ENCODE measurements at places on chromosomes 12 and 14.

- DNase-seq: no peak
These were observed 132.5 kb downstream of the LLPH start for GRCh38 chr12:65998031-65998430.

GRCh38 chr14:34035177-34035933 is 84.5 kb upstream of the EGLN3 start:
- DNase-seq: no peak

DNA sequence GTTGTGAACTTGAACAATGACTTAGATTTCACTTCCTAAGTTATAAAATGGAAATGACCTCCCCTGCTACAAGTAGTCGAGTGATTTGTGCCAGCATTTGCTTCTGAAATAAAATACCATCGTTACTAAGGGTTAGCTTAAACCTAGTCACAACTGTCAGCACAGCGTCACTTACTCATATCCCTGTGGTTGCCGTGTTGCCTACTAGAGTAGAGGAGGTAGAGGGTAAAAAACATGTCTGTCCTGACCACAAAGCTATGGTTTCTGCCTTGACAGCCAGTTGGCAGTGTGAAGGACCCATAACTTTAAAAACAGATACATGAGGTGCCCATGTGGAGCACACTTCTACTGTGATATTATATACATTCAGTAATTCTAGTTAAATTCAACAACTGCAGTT is 234.2 kb upstream of the RGS6 start:
- no peak for DNase-seq

GRCh38 chr12:12613344-12613743 is 1.7 kb downstream of the CREBL2 start:
- no peak for DNase-seq

- no peak for DNase-seq
These were observed 7.8 kb downstream of the PRPF39 start for GRCh38 chr14:45091710-45092109.

GRCh38 chr14:69611172-69612013 is at the start of gene SUSD6:
Gene SUSD6 (plus strand): TSS chr14:69611596. CDS start chr14:69658593, 46,997 bp downstream.
- peak; percentile 92 for DNase-seq

DNA sequence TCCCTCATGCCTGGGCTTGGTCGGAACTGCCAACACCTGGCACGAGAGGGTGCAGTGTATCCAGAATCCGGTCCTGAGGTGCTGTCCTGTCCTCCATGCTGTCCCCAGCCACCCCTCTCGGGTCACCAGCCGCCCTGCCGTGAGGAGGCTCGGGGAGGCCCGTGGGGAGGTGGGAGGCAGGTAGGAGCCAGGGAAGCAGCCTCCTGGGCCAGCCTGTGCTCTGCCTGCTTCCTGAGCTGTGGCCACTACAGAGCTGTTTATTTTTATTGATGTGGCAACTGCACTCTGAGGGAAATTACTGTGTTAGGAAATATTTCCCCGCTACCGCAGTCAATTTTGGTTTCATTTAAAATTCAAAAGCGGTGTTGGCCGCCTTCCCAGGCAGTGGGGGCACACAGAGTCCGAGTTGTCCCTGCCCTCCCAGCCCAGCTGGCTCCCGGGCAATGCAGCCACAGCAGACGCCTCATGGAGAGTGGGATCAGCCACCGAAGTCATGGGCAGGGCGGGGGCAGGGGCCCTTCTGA is 18.3 kb downstream of the NOC4L start:
- peak; percentile 41 for DNase-seq

- peak; percentile 36 for DNase-seq
These were observed 123.4 kb downstream of the SLC5A8 start for GRCh38 chr12:101086490-101087135.

DNA sequence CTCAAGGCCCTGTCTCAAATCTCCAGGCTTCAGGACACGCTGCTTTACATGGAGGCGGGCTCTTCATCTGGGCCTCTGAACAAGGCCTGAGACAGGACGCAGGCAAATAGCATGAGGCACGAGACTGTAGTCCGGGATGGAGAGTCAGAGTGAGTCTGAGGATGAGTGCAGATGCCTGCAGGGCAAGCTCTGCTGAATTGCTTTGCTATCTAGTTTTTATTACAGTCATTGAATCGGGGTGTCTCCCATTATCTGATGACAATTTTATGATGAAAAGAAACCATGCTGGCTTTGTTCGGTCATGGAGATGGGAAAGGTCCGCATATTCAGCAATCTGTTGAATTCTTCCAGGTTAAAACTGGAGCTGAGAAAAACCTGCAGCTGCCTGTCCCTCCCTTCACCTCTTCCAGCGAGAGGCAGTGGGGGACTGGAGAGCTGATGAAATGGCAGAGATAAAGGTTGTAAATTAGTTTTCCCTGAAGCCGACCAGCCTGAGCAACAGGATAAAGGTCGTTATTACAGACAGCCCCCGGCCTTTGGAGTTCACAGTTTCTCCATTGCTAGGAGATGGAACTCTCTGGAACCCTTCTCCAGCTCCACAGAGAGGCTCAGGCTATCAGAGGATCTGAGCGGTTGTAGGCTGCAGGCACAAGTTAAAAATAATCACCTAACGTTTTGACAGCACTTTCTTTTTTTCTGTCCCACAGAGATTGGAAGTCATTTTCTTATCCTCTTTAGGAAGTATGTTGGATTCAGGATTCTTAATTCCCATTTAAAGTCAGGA is 1.3 kb upstream of the ADGRD1 start:
- DNase-seq: no peak

- DNase-seq: no peak
These were observed 45.5 kb downstream of the MGST1 start for GRCh38 chr12:16392846-16393535.

DNA sequence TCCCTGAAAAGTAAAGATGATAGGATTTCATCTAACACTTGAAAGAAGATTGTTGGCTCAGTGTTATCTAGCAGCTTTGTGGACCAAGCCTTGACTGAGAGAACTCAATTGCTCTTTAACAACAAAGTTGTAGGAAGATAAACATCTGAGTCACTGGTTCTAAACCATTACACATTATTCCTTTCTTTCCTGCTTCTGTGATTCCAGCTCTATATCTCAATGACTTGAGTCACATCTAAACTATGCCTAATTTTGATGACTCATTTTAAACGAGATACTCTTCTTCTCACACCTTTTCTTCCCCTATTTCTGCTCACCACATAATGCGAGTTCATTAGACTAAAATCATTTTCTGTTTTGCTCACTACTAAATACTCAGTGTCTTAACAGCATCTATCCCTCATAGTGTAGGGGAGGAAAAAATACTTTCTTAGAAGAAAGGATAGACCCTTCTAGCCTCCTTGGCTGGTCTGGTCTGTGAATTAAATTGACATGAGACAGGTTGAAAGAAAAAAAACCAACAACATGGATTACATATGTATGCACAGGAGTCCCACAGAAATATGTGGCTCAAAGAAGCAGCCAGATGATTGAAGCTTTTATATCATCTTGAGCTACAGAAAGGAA is 201.4 kb downstream of the C12orf50 start:
- DNase-seq: no peak

DNA sequence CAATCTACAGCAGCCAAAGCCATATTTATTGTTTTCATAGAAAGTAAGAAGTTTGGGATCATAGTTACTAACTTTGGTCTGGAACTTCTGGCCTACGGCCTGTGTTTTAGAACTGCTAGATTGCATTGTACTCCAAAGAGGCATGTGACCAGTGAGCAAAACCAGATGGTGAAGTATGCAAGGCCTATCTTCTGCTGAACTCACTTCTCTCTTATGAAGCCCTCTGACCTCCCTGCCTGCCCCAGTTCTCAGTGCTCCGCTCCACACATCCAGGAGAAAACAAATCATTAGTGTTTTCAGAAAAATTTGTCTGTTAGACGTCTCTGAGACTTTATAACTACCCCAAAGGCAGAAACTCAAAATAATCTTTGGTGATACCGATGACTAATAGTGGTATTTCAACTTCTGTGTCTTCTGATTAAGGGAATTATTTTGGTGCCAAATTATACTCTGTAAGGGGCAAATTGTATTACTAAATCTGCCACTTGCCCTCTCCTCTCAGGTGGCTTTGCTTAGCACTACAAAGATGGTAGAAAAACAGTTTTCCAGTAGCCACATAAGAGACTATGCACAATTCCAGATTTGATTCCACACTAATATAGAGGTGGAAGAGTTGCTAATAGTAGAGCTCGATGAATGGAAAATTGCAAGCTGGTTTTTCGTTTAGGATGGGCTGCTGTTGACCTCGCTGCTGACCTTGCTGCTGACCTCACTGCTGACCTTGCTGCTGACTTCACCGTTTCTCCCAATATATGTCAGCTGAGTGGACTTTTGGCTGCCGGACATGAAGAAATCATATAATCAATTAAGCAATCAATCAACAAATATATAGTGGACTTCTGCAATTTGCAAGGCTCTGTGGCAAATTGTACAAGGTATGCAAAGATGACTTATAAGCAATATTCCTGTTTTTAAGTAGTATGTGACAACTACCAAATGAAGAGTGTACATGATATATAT is 147.5 kb downstream of the KITLG start:
- no peak for DNase-seq

DNA sequence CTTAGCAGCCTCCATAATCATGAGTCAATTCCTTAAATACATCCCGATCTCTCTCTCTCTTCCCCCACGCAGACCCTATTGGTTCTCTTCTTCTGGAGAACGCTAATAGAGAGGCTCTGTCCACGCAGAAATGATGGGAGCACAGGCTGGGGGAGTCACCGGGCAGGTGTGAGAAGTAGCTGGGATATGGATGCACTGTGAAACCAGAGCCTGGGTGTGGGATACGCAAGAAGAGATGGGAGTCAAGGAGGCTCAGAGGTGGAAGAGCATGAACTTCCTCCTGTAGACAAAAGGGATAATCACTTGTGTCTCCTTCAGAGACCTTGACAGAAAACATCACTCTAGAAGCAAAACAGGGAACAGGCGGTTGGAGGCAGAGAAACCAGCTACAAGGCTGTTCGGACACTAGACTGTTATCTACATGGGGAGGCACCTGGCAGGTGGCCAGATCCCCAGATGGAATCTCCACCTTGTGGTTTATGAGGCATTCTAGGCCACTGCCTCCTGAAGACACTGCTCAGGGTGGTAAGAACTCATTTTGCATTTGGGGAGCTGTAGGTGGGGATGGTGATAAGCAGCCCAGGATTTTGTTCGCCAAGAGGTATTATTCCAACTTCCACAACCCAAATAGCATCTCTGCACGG is 7.2 kb upstream of the SELPLG start:
- peak; percentile 6 for DNase-seq

DNA sequence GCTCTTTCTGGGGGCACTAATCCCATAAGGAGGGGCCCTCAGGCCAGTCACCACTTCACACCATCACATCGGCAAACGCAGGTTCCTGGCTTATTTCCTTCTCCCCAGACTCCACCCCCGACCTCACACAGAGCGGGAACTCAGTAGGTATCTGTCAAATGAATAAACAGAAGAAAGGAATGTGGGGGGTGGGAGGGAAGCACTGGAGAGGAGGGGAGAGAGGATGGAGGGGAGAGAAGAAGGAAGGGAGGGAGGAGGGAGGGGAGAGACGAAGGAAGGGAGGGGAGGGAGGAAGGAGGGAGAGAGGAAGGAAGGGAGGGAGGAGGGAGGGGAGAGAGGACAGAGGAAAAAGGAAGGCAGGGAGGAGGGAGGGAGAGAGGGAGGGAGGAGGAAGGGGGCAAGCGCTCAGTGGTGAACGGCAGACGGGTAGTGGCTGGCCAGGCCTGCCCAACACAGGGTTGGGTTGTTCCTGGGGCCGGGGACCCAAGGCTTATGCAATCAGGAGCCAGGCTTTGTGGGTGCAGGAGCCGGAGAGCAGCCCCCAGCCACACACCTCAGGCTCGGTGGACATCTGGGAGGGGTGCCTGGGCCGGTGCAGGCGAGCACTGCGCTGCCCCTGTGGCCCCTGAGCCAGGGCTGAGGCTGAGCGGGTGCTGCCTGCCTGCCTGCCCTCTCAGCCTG is 52.6 kb upstream of the FBRSL1 start:
- no peak for DNase-seq

DNA sequence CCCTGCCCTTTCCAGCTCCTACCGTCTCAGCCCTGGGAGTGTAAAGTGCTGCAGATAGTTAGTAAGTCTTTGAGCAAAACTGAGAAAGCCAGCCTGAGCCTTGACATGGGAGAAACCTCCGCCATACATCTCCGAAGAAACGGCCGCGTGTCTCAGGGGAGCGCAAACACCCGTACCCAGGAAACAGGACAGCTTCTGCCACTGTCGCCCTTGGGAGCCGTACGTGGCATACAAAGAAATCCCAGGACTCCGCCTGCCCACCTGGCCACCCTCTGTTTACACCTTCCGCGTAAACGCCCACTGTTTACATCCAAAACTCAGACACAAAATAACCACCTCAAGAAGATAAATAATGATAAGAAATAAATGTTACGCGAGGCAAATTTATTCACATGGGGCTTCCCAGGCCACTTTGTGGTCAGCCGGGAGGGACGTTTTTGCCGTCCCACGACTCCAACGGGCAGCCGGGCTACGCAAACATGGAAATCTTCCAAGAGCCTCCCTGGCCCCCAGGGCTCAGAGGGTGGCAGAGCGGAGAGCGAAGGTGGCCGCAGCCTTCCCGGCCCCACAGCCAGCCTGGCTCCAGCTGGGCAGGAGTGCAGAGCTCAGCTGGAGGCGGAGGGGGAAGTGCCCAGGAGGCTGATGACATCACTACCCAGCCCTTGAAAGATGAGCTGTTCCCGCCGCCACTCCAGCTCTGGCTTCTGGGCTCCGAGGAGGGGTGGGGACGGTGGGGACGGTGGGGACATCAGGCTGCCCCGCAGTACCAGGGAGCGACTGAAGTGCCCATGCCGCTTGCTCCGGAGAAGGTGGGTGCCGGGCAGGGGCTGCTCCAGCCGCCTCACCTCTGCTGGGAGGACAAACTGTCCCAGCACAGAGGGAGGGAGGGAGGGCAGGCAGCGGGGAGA is at the start of gene BDKRB2:
TSS of gene BDKRB2 (plus strand) at position 689 of the 908 bp plus-strand sequence. CDS start 32,269 bp downstream, outside the sequence.
- DNase-seq: peak; percentile 80

- DNase-seq: no peak
These were observed 10.9 kb upstream of the HVCN1 start for GRCh38 chr12:110699591-110700445.
